ENCODE measurements at places on chromosomes 16 and 17.

GRCh38 chr16:17452922-17453321, 17.8 kb downstream of the XYLT1 start:
- DNase-seq = no peak

DNA sequence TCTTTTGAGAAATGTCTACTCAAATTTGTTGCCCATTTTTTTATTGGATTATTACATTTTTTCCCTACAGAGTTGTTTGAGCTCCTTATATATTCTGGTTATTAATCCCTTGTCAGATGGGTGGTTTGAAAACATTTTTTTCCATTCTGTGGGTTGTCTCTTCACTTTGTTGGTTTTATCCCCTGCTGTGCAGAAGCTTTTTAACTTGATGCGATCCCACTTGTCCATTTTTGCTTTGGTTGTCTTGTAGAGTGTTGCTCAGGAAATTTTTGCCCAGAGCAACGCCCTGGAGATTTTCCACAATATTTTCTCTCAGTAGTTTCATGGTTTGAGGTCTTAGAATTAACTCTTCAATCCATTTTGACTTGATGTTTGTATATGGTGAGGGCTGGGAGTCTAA, 592.8 kb upstream of the GOT2 start:
- DNase-seq = no peak

DNA sequence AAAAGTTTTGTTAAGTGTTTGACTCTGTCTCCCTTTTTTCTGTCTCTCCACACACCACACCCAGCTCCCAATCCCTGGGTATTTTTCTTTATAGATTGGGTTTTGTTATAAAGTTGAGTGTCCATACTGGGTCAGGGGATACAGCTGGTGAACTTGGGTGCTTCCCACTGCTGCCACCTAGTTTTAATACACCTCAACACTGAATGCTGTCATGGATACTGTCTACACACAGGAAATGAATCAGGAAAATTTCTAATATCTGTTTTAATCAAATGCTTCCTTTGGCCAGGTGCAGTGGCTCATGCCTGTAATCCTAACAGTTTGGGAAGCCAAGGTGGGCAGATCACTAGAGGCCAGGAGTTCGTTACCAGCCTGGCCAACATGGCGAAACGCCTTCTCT, 5.3 kb upstream of the TAOK1 start:
- no peak for DNase-seq

DNA sequence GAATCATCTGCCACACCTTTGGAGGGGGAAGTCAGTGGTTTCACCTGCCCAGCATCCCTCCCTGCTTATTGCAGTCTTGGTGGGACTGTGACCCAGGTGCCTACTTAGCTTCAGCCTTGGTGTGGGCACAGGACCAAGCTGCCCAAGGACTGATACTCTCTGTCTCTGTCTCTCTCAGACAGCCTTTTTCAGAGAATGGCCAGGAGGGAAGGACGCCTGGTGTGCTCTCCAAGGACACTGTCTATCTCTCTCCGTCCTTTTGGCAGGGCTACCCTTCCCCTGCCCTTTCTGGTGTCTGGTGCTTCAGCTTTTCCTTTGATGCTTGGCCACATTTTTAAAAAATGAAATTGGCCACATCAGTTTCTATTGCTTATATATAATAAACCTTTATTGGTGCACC, 19.6 kb downstream of the PIK3R6 start:
- DNase-seq = no peak

DNA sequence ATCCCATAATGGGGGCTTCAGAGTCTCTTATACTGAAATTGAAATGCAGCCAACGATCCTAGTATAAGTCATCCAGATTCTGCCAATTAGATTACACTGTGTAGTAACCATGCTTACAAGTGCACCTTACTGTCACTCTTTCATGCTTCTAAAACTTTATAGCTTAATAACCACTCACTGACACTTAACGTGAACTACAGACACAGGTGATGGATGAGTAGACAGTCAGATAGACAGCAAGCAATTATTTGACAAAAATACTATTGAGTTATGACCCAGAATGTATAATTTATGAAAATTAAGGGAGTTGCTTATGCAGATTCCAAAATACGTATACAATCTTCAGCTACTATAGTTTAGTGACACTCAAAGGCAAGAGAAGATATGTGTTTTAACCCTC, 6.3 kb downstream of the CDH8 start:
- DNase-seq = no peak

- DNase-seq = no peak
Observed at GRCh38 chr16:67499106-67499505, 15.8 kb upstream of the AGRP start.

DNA sequence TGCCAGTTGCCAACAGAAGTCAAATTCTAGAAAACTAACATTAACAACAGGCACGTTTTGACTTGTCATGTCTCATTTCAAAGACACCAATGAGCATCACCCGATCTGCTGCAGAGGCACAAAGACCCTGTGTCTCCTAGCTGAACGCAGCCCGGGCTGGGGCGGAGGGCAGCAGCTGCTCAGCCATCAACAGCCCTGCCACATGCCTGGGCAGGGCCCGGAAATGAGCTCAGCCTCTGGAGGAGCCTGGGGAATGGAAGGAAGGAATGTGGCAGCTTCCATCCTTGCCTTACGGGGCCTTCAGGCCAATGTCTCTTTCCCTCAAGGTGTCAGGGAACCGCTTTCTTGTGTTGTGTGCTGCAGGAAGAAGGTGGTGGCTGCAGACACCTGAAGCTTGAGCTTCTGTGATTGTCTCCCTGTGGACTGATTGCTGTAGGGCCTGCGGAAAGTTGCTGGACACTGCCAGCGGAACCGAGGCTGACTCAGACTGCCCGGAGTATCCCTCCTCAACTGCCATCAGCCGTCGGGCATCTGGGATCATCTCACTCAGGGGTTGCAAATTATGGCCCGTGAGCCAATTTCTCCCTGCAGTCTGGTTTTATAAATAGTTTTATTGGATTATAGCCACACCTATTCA, 7.3 kb downstream of the CDH13 start:
- DNase-seq = no peak

- no peak for DNase-seq
Observed at GRCh38 chr17:69734656-69735055, 320.2 kb downstream of the MAP2K6 start.

DNA sequence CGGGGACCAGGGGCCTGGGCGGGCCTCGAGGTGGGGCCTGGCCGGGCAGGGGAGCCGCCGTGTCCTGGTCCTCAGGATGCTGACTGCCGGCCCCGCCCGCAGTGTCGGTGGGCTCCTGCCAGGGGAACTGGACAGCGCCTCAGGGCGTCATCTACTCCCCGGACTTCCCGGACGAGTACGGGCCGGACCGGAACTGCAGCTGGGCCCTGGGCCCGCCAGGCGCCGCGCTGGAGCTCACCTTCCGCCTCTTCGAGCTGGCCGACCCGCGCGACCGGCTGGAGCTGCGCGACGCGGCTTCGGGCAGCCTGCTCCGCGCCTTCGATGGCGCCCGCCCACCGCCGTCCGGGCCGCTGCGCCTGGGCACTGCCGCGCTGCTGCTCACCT, 2.3 kb upstream of the PAQR4 start:
- DNase-seq = no peak

- no peak for DNase-seq
Observed at GRCh38 chr16:1564325-1564724, 30.9 kb downstream of the TMEM204 start.

DNA sequence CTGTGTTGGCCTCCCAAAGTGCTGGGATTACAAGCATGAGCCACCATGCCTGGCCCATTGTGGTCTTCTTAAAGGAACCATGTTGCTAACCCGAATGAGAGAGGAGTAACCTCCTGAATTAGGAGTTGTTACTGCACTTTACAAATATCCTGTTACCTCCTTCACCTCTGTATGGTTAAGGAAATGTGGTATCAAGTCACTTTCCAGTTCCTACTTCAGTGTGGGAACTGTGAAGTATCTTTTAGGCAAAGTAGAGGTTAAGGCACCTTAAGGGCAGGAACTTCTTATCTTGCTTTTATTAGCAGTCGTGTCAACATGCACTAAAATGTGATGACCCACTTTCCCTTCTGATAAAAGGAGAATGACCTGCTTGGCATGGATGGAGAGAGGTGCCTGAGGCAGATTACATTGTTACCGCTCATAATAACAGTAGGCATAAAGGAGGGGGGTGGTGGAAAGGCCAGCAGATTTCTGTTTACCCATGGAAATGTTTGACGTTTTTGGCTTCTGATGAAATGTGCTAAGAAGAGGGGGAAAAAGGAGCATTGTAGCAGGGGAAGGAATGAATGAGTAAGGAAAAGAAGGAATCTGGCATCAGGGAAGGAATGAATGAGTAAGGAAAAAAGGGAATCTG, 28.5 kb downstream of the FTO start:
- DNase-seq = no peak

GRCh38 chr16:68064791-68065365, 20.3 kb upstream of the NFATC3 start:
- no peak for DNase-seq

- no peak for DNase-seq
Observed at GRCh38 chr17:15892731-15893657, 51.9 kb upstream of the ADORA2B start.

DNA sequence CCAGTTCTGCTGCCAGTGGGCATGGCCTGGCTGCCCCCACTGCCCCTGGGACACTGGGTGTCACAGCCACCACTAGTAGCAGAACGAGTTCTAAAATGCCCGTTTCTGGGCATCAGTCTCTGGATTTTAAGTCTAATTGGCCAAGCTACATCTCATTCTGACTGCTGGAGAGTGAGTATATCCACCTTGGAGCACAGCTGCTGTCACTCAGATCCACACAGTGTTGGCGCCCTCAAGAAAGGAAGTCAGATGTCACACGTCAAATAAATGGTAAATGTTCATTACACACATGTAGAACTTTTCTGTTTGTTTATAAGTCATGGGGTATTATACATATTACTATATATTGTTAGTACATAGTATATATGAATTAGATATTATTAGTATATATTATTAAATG, 19.4 kb downstream of the GNGT2 start:
- no peak for DNase-seq

DNA sequence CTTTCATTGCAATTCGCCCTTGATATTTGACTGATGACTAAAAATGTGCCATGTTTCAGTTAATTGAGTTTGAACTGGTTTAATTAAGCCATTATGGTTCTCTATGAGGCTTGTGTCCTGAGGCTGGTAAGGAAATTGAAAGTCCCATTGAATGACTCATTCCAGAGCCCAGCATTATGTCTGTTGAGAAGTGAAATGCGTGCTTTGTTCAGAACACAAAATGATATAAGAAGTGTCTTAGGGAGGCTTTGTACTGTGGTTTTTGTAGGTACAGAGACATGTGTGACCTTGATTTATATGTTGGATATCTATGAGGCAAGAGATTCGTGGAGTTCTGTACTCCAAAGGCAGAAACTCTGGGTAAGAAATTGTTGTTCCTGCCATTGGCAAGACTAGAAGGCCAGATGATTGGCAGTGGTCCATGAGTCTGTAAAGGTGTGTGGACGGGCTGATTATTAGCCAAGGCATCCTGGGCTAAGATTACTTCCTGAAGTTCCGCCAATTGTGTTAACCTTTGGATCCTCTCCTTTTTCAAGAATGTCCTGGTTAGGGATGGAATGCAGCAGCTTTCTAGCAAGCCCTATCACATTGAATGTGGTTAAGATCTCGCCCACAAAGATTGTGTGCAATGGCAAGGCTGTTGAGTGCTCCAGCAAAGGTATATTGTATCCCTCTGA, 103.7 kb downstream of the NPIPB5 start:
- DNase-seq = no peak

- DNase-seq = no peak
Observed at GRCh38 chr17:42129109-42129837, 6.7 kb downstream of the HSPB9 start.

- no peak for DNase-seq
Observed at GRCh38 chr16:16025214-16025968, 76.0 kb downstream of the ABCC1 start.

DNA sequence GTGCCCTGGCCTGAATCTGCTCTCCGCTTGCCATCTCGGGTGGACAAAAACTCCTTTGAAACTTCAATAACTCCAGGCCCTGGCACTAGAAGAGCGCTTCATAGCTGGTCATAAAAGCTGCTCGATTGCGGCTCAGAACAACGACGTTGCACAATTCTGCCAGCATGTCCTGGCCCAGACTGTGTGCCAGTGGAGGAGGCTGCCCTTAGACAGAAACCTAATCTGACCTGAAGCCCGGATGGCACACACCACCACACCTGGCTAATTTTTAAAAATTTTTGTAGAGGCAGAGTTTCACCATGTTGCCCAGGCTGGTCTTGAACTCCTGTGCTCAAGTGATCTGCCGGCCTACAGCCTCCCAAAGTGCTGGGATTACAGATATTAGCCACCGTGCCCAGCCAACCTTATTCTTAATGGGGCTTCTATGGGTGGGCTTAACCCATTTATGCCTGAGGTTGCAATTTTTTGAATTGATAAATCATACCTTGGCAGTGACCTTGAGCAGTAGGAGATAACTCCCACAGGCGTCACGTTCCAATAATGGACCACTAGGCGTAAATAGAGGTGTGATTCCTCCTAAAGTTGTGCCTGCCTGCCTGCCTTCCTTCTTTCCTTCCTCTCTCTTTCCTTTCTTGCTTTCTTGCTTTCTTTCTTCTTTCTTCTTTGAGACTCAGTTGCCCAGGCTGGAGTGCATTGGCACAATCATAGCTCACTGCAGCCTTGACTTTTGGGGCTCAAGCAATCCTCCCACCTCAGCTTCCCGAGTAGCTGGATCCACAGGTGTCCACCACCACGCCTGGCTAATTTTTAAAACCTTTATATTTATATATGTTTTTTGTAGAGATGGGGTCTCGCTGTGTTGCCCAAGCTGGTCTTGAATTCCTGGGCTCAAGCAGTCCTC, 1.1 kb upstream of the PPL start:
- no peak for DNase-seq

DNA sequence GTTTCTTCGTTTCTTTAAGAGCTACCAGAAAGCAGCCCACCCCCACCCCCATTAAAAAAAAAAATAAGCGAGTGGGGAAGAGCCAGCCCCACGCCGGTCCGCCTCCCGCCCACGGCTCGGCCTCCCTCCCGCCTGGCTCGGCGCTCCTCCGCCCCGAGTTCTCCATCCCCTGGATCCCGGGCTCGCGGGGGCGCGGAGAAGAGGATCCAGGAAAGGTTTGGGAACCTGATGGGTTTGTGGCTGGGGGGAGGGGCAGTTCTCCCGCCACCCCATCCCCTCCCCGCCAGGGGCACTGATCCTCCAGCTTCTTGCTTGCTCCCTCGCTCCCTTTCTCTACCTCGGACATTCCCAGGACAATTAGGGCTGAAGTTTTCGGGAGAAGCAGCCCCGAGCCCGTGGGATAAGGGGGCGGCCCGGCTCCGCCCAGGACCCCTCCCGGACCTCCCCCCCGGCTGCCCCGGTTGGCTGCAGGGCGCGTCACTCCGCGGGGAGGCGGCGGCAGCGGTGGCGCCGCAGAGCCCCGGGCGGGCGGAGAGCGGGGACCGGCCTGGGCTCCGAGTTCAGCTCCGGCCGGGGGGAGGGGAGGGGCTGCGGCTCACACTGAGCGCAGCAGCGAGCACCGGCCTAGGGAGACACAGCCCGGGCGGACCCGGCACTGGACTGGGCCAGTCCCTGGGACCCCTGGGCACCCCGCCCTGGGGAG, 1.0 kb upstream of the SALL1 start:
- no peak for DNase-seq

GRCh38 chr17:40175928-40176753, 1.1 kb upstream of the RAPGEFL1 start:
- DNase-seq = no peak

- no peak for DNase-seq
Observed at GRCh38 chr16:84071121-84071520, 28.5 kb upstream of the SLC38A8 start.

GRCh38 chr16:86611525-86611855, 33.1 kb downstream of the FOXL1 start:
- no peak for DNase-seq

- no peak for DNase-seq
Observed at GRCh38 chr16:87253536-87253935, 63.7 kb downstream of the C16orf95 start.

Measured in vagina (tissue), 2 donors.